ENCODE measurements at places on chromosomes 1 and 21.
A peak's percentile ranks its signal among the peaks of the same experiment; 100 is the strongest.

DNA sequence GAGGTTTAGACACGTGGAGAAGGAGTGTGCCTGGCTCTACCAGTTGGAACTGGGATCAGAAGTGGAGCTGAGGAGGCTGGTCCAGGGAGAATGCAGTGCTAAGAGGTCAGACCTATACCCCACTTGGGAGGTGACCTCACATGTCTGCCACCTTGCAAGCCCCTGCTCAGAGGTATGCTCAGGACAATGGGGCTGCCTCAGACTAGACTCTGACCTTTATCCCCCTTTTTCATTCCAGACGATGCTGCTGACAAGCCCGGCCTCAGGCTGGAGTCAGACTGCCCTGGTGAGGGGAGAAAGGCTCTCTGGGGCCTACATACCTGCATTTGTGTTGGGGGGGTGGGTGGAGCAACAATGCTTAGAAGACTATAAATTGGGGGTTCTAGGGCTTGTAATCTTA, 5.2 kb downstream of the KCNJ10 start:
- DNase-seq = no peak

GRCh38 chr1:204623894-204624361, 61.6 kb downstream of the LRRN2 start:
- DNase-seq = peak; percentile 65

DNA sequence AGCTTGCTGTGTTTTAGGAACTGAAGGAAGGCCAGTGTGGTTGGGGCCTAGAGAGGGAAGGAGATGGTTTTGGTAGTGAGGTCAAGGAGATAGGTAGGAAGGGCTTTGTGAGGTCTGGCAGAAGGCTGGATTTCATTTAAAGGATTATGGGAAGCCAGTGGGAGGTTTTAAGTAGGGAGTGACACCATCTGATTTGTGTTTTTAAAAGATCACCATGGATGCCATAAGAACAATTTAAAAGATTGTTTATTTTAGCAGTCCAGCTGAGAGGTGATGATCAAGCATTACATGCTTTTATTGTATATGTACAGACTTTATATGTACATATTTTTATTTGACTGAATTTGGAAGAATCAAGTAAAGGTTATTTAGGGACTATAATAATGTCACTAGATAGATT, 26.4 kb downstream of the RGL1 start:
- DNase-seq = no peak

GRCh38 chr1:38257374-38257773, 210.8 kb upstream of the POU3F1 start:
- no peak for DNase-seq

DNA sequence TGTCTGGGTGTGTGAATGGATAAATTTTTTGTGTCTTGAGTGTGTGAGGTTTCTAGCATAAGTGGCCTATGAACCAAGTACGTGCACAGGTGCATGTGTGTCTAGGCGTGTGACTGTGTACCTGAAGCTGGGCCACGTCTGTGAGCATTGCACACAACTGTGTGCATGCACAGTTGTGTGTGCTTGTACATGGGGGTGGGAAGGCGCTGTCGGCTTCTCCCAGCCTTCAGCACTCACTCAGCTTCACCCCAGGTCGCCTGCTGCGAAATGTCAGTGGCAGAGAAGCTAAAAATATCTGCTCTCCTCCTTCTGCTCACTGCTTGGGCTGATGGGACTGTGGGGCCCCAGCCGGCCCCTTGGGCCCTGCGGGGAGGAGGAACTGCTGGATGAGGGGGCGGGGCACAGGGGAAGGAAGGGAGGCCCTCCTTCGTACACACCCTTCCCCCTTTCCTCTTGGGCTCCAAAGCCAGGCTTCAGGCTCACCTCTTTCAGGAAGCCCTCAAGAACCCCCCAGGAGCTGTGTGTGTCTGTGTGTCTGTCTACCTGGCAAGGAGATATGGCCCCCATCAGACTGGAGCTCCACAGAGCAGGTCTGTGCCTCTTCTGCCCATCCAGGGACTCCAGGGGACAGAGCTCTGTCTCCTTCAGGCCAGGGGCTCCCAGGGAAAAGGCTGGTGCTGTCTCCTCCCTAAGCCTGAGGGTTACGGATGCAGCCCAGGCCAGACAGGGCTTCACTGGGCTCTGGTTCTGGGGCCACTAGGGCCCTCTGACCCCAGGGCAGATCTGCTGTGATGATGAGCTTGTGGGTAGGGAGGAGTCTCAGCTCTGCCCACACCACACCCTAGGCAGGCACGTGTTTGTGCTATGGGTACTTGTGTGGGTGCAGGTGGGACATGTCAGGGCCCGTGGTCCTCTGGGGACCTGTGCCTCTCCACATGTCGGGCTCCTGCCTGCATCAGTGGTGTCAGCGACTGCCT, 35.6 kb upstream of the WASF2 start:
- peak; percentile 69 for DNase-seq

GRCh38 chr1:65045022-65045817, 78.9 kb upstream of the JAK1 start:
- no peak for DNase-seq

GRCh38 chr1:150194381-150195031, 41.4 kb downstream of the ANP32E start:
- no peak for DNase-seq

DNA sequence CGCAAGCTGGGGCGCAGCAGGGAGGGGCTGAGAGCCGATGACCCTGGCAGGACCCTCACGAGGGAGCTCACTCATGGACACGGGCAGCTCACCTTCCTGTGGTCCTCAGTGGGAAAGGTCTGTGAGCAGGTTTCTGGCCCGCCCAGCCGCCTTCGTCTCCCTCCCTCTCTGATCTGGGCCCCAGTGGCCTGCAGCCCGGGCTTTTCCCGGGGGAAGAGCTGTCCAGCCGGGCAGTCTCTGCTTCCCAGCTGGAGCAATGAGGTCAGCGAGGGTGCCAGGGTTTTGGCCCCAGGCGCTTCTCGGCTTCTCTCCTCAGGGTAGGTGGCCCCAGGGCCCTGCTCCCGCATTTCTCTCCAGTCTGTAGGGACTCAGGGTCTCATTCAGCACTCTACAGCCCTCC, 22.2 kb upstream of the ARHGEF16 start:
- DNase-seq = no peak

- no peak for DNase-seq
Measured at GRCh38 chr1:34267326-34267725, 90.6 kb downstream of the C1orf94 start.

DNA sequence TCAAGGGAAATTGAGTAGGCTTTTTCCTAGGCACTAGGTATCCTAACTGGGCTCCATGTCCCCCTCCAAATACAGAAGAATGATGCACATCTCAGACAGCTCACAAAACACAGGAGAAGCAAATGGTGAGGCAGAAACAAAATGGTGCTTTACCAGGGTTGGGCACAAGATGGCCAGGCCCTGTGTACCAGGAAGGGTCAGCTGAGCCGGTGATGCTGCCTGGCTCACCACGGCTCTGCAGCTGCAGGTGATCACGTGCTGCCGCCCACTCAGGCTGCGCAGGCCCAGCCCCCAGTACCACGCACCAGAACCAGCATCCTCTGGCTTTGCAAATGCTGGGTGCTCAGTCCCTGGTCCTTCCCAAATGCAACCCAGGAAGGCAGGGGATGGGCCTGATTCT, 993 bp upstream of the DSCAM start:
- no peak for DNase-seq

- no peak for DNase-seq
Measured at GRCh38 chr1:11918799-11919519, 7.3 kb downstream of the KIAA2013 start.

GRCh38 chr1:56404561-56405030, 174.8 kb downstream of the PLPP3 start:
- no peak for DNase-seq

DNA sequence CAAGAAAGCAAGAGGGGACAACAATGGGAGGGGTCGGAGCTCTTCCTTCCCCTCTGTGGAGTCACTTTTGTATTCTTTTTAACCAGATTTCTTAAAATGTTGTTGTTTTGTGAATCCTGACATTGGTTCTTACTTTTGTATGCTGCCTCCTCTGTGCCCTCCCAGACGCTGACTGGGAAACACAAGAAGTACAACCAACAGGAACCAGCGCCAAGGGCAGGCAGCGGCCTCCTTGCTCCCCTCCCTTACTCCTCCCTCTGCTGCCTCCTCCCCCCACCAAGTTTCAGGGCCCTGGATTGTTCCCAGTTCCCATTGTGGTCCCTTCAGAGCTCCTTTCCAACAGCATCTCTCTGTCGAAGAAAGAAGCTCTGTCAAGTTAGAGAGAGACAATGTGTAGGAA, 111.1 kb downstream of the BRINP2 start:
- DNase-seq = no peak

- DNase-seq = no peak
Measured at GRCh38 chr1:35053433-35053832, 21.7 kb upstream of the ZMYM6 start.

GRCh38 chr21:36247316-36248010, 72.5 kb upstream of the MORC3 start:
- DNase-seq = no peak

GRCh38 chr1:216812966-216813365, 89.7 kb upstream of the ESRRG start:
- no peak for DNase-seq

- DNase-seq = no peak
Measured at GRCh38 chr1:37399205-37399604, 75.2 kb upstream of the ZC3H12A start.

GRCh38 chr21:34020005-34020847, 53.2 kb upstream of the MRPS6 start:
- DNase-seq = no peak

GRCh38 chr1:109912873-109913272, 2.2 kb downstream of the CSF1 start:
- DNase-seq = no peak

GRCh38 chr1:223215026-223215425, 72.0 kb upstream of the TLR5 start:
- no peak for DNase-seq

DNA sequence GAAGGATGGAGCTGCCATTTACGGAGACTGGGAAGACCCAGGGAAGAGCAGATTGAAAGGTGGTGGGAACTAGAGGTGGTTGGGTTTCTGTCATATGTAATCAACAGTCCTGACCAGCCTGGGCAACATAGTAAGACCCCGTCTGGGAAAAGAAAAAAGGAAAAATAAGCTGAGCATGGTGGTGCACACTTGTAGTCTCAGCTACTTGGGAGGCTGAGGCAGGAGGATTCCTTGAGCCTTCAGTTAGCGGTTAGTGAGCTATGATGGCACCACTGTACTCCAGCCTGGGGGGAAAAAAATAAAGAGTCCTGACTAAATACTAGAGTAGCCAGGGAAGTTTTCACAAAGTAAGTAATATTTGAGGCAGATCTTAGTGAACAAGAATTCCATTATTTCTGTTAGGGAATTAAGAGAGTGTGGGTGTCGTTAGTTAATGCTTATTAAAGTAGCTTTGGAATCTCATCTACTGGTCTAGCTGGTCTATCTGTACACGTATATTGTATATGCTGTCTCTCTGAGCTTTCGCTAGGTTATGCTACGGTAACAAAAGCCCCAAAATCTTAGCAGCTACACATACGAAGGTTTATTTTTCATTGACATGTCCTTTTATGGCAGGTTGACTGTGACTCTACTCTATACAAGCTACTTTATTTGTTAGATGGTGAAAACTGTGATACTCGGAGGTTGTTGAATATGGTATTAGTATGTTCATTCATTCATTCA, 4.4 kb downstream of the NBPF1 start:
- no peak for DNase-seq

DNA sequence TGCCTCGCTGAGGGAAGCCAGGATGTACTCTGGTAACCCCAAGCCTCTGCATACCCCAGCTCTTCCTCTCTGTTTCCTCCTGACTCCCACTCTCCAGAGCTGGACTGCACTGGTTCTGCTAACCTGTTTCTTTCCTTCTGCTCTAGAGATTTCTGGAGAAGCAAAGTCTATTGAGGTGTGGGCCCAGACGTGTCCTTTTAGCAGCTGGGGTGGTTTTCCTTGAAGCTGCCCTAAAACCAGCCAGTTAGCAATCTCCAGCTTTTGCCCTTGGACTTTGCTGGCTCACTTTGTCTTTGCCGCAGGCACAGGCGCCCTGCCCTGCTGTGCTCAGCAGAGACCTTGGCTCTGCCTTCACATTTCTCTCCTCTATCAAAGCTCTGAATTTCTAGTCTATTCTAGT, 171.8 kb upstream of the IVNS1ABP start:
- DNase-seq = peak; percentile 32

GRCh38 chr1:198272492-198272891, 115.7 kb downstream of the NEK7 start:
- no peak for DNase-seq

DNA sequence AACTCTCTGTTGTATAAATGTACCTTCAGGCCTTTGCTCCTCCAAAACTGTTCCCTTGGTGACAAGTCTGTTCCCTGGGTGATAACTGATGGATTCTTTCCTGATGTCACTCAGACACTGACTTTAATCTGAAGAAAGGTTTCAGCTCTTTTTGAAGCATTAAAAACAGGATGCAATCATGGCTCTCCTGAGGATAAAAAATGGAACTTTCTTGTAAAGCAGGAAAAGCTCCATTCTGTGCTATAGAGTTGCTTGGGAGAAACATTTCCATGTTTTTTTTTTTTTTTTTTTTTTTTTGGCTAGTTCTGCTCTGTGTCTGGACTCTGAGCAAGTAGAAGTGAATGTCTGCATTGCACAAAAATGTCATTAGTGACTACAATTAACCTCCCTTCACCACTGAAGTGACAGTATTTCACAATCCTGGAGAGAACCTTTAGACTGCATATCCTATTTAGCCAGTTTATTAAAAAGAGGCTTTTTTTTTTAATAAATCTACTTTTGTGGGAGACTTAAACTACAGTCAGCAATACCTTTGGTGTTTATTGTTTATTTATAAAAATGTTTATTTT, 101.7 kb upstream of the PRMT6 start:
- no peak for DNase-seq

- DNase-seq = no peak
Measured at GRCh38 chr1:154739654-154740053, 130.4 kb downstream of the KCNN3 start.

DNA sequence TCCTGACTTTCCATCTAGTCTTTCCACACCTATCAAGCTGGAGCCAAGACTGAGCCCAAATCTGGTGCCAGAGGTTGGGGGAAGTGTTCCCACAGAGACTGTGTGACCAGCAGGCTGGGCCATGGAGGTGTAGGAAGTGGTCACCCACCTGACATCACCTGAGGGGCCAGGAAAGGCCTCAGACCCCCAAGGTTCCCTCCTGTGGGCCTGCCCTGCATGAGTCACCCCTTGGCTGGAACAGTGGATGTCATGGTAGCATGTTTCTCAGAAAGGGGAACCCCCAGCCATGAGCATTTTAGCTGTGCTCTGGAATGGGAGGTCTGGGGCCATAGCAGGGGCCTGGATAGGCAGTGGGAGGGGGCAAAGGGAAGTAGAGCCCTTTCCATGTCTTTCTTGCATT, 5.7 kb upstream of the TNFRSF8 start:
- DNase-seq = no peak

DNA sequence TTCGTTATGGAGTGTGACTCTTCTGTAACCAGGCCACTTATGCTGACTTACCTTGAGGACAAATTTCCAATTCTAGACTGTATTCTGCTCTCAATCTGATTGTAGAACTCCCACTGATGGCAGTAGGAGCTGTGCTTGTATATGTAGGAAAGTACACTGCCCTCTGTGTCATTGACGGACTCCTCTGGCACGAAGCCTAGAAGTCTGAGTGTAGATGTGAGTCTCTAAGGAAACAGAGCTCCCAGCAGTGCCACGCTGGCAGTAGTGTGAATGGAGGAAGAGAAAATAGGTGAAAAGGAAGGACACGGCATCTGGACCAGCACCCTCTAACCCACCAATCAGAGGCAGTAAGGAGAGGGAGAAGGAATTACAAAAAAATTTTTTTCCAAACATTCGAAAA, 130.4 kb upstream of the ADGRL2 start:
- DNase-seq = no peak

GRCh38 chr1:16017461-16018303, at the start of gene HSPB7:
HSPB7 (minus strand) TSS chr1:16018043; CDS start chr1:16017963, 80 bp downstream.
- DNase-seq = no peak

All from Caco-2 (cell line).